ENCODE measurements at places on chromosomes 3 and 15.
A peak's percentile ranks its signal among the peaks of the same experiment; 100 is the strongest.

DNA sequence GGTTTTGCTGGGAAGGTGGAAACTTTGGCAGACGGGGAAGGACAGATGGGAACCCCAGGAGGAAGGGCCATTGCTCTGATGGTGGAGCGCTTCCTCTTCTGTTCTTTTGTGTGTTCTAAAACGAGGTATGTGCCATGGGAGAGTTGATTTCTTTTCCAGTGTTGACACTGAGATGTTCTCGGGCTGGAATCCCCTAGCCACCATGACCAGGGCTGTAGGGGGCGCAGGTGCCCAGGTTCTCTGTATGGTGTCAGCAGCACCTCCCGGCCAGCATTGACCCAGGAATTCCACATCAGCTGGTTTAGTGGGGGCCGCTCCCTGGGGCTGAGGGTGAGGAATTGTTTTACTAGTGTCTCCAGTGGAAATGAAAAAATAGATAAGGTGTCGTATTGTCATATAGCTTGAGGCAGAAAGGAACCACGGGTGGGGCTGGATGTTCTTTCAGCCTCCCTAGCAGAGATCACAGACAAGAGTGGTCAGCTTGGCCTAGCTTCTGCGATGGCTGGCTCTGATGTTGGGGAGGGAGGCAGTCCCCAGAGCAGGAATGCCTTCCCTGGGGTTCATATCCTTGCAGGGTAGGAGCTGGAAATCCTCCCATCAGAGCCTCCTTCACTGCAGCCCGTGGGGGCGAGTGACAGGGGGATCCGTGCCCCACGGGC is 34.2 kb upstream of the ACAD9 start:
- DNase-seq: no peak

- no peak for DNase-seq
Measured at GRCh38 chr3:72973031-72973723, 23.4 kb upstream of the PPP4R2 start.

DNA sequence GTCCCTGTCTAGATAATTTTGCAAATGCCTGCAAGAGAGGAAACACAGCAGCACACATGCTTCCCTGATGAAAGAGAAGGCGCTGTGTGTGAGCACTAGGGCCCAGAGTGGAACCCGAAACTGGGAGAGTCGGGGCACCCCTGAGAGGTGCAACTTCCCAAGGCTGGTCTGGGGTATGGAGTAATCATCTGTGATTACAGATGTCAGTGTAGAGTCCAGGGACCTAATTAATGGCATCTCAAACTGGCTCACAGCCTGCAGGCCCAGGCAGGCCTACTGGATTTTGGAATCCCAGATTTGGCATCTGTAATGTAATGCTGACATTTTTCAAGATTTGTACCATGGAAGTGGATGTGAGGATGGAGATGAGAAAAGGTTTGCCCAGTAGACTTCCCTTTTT is 29.4 kb downstream of the PGPEP1L start:
- no peak for DNase-seq

DNA sequence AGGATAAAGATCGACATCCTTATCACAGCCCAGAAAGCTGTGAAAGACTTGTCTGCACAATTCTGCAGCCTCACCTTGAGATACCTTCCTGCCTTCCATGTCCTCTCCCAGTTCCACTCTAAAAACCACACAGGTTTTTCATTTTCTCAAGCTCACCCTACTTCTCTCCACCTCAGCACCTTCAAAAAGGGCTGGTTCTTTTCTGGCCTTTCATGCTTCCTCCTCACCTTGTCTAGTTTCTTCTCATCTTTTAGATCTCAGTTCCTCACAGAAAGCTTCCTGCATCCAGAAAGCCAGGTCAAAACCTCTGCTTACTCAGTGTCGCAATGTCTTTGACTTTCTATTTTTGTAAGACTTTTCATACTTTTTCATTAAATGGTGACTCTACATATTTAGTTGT is 140.2 kb upstream of the STT3B start:
- no peak for DNase-seq

DNA sequence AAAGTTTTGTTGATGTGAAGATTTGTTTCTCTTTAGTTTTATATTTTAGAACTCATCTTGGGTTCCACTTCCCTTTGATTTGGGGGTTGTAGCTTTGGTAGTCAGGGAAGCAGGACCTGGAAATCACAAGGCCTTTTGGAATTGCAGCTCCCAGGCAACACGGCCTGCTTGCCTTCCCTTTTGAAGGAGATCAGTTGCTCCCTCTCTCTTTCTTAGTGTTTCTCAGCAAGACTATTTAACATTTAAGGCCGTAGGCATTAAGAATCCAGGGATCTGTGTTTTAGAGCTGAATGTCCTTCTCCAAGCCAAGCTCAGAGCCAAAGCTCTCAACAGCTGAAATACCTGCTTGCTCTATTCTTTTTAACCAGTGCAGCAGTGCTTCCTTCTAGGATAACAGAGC is 310.3 kb downstream of the PTPRG start:
- no peak for DNase-seq

- DNase-seq: no peak
Measured at GRCh38 chr3:130569461-130570365, 52.7 kb downstream of the COL6A6 start.

DNA sequence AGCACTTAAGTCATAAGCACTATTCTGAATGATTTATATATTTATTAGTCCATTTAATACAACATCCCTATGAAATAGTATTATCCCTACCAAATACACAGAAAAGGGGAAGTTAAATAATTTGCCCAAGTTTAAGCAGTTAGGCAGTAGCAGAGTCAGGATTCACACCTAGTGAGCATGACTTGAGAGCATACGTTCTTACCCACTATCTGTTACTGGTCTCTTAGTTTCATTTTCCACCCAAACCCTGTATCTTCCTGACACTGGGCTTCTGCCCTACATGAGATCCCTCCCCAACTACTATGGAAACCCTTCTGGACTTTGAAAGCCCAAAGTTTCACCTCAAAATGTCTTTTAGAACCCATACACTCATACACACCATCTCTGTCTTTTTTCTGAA is 4.4 kb upstream of the ATOSA start:
- DNase-seq: no peak

GRCh38 chr3:11509173-11510000 is 134.3 kb downstream of the VGLL4 start:
- DNase-seq: no peak

GRCh38 chr3:150733936-150734794 is 28.8 kb downstream of the SIAH2 start:
- no peak for DNase-seq

- peak; percentile 85 for DNase-seq
Measured at GRCh38 chr3:13011573-13012220, 61.5 kb downstream of the IQSEC1 start.

DNA sequence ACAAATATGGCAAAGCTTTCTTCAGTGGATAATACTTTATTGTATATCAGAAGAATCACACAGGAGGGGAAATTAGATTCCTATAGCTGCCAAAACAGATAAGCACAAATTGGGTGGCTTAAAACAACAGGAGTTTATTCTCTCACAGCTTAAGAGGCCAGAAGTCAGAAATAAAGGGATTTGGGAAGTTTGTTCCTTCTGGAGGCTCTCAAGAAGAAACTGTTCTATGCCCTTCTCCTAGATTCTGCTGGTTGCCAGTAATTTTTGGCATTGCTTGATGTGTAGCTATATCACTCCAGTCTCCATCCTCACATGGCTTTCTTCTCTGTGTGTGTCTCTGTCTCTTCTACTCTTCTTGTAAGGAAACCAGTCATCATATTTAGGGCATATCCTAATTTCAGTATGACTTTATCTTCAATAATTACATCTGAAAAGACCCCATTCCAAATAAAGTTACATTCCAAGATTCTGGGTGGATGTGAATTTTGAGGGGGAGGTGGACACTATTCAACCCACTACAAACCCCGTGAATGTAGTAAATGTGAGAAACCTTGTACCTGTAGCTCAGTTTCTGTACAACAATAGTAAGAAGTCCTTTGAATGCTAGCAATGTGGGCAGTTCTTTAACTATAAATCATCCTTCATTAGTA is 22.2 kb upstream of the WNT7A start:
- no peak for DNase-seq

- no peak for DNase-seq
Measured at GRCh38 chr15:66417736-66418135, 31.0 kb downstream of the MAP2K1 start.

GRCh38 chr15:89556413-89557262 is 18.6 kb upstream of the TICRR start:
- no peak for DNase-seq

- no peak for DNase-seq
Measured at GRCh38 chr3:184811663-184811998, 335 bp upstream of the VPS8 start.

- DNase-seq: no peak
Measured at GRCh38 chr3:31661993-31662670, 129.4 kb downstream of the STT3B start.

- DNase-seq: no peak
Measured at GRCh38 chr15:50676799-50677483, 9.7 kb downstream of the TRPM7 start.

- no peak for DNase-seq
Measured at GRCh38 chr15:43274136-43274535, 7.4 kb upstream of the TGM5 start.

GRCh38 chr3:105613120-105613519 is 246.4 kb downstream of the ALCAM start:
- no peak for DNase-seq

DNA sequence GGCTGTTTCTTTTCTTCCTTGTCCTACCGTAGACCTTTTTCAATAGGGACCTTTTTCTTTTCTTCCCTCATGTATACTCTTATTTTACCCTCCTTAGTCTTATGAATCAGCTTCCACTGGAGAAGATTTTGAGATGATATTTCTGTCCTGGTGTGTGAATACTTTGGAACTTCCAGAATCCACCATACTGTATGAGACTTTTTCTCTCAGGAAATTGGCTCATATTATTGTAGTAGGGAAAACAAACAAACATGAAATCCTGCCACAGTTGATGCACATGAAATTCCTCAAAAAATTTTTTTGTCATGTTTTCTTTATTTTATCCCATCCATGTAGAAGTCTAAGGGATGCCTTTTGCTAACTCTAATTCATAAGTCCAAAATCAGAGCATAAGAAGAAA is 289.3 kb upstream of the PLSCR5 start:
- DNase-seq: no peak

DNA sequence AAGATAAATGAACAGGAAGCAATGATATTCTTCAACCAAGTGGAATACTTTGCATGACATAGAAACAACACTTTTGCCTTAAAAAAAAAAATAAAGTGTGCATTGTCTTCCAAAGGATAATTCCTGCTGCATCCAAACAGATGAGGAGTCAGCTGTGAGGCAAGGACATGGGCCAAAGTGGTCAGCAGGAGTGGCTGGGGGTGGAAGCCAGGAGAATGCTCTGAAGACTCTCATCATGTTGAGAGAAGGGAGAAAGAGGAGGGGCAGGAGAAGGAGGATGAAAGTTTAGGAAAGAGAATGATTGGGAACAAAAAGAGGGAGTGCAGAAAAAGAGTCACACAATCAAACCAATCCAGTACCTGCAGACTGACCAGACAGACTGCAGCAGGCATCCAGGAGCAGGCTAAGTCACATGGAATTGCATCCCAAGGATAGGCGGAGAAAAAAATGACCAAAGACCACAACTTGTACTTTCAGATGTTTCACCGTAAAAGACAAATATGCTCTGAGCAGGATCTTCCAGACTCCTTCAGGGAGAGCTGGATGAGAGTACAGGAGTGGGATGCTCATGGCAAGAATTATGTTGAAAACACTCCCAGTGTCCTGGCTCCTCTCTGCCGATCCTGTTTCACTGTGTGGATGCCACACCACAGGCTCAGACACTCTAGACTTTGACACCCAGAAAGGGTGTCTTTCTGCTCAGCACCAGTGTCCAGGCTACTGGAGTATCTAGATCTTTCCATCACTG is 11.9 kb downstream of the ABI3BP start:
- no peak for DNase-seq

DNA sequence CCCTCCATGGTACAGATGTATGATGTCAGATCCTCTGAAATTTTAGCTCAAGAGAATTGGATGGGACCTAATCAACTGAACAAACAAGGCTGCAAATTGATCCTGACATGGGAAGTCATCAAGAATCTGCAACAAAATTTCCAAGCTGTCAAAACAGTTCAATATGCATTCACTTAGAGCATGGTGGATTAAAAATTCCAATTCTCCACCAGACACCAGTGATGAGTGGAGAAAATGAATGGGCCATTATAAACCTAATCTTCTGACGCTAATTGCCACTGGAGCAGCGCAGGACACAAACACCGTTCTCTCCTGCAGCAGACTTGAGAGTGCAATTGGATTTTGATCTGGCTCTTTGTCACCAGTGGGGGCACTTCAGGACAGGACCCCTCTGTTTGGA is 94.2 kb downstream of the MINAR1 start:
- no peak for DNase-seq

DNA sequence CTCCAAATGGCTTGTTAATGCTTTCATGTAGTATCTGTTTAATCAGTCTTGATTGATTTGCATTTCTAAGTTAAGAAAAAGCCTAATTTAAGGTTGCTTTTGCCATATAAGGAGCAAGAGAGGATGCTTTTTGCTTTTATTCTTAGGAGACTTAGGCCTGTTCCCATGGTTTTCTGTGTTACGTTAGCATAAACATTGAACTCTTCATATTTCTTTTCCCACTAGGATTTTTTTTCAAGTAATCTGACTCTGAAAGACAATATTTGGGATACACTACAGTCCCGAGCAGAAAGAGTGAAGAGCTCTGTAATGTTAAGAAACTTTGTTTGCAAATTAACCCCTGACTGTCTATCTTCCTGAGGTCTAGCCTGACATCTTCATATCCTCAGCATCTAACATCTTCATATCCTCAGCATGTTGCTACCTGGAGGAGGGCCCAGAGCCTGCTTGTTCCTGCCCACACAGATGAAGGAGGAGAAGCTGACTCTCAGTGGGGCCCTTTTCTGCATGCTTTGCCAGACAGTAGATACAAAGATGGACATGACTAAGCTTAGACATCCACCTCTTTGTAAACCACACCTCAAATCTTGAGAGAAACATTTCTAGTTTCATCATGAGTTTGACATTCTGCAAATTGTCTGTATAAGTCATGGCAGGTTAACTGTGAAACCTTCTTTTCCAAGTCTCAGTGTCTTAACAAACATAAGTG is 86.2 kb upstream of the COL6A5 start:
- DNase-seq: no peak

DNA sequence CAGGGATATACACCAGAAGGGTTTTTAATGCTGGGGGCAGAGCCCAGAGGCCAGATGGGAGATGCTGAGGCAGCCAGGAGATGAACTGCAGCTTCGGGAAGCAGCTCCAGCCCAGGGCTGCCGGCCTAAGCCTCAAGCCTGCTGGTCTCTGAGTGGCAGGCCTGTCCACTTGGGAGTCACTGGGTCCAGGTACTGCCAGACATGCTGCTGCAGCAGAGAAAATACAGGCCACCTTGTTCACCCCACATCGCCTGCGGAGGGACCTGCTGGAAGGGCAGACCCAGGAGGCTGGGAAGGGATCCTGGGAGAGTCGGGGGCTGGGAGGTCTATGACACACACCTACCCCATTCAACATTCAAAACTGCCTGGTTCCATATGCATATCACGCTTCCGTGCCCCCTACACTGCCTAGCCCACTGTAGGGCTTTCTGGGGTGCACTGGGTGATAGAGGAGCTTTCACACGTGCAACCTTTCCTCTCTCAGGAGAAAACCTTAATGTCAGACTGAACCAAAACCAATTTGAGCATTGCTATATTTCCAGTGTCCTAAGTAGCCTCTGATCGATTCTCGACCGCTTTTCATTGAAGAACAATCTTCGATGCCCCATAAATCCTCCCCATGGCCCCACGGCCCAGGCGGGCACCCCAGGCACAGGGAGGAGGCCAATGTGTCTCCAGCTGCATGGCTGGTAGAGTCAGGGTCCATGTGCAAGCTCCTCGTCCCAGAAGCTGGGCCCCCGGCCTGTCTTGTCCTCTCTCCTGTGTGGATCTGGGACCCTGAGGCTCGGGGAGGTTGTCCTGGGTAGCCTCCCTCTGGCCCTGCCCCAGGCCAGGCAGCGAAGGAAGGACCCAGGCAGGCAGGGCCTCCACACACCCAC is 147.4 kb downstream of the ATP10A start:
- no peak for DNase-seq
